ENCODE measurements at places on chromosomes 11 and 22.

DNA sequence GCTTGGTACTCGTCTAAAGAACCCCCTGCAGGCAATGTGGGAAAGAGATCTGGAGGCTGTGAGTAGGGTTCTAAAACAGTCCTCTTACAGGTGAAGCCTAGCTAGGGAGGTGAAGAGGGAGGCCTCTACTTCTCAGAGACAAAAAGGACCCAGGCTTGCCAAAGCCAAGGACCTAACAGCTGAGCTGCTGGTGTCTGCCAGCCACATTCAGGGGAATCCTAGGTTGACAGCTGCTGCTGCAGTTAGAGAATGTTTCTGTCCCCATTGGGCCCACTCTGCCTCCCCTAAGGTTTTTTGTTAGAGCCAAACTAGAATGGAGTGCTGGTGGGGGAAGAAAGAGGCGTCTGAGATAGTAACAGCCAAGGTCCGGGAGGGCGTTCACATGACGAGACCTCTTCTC, 26.6 kb upstream of the TLCD5 start:
- DNase-seq: no peak

- DNase-seq: no peak
Observed at GRCh38 chr11:76543006-76543703, 98.3 kb downstream of the EMSY start.

- DNase-seq: no peak
Observed at GRCh38 chr11:127017482-127017881, 16.9 kb upstream of the KIRREL3 start.

DNA sequence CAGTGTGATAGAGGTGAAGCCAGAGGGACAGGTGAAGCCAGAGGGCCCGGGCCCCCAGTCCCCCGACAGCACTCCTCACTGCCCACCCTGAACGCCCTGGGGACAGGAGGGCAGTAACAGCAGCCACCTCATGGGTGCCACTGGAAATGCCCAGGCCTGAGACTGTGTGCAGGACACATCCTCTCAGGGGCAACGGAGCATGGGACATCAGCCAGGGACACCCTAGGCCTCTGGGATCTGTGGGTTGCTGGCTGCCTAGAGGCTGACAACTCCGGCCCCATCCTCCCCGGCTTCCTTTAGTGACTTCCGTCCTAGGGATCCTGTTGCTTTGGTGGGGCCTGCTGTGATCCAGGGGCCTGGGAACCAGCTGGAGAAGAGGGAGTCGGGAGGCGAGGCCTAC, 17.4 kb upstream of the BAIAP2L2 start:
- DNase-seq: no peak

- DNase-seq: no peak
Observed at GRCh38 chr11:109845437-109845836, 247.8 kb upstream of the ZC3H12C start.

DNA sequence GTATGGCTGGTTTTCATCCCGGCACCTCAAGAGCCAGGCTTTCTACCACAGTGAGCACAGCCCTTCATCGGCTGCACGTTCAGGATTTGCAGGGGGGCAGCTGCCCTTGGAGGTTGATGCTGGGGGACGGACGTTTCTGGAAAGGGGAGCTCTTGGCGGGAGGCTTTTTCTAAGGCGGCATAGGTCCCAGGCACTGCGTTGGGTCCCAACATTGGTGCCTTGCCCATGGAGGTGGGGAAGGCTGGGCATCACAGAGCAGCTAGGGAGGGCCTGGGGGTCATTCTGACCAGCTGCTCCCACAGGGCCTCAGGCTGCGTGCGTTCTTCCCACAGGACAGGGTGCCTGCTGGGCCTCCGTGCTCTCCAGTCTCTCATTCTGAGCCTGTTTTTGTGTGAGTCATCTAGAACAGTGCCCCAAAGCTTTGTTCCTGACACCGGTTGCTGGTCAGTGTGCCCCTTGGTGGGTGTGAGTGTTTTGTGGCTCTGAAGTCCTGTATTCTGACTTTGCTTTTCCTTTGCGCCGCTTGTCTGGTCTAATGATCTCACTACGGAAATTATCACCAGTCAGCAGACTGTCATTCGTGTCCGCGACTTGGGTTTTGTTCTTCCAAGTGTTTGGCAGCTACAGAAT, 275.9 kb downstream of the TBC1D22A start:
- DNase-seq: no peak

DNA sequence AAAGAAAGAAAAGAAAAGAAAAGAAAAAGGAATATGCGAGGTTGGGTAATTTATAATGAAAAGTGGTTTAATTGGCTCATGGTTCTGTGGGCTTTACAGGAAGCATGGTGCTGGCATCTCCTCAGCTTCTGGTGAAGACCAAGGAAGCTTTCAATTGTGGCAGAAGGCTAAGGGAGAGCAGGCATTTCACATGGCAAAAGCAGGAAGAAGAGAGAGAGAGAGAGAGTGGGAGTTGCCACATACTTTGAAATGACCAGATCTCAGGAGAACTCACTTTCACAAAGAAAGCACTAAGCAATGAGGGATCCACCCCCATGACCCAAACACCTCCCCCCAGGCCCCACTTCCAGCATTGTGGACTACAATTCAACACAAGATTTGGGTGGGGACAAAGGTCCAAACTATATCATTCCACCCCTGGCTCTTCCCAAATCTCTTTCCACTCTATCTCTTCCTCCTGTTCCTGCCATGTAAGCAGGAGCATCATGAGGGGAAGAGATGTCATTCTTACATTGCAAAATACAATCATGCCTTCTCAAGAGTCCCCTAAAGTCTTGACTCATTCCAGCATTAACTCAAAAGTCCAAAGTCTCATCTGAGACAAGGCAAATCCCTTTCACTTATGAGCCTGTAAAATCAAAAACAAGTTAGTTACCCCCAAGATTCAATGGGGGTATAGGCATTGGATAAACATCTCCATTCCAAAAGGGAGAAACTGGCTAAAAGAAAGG, 38.9 kb downstream of the LINC01488 start:
- DNase-seq: no peak

GRCh38 chr11:19800714-19801519, 88.3 kb downstream of the NAV2 start:
- DNase-seq: no peak

DNA sequence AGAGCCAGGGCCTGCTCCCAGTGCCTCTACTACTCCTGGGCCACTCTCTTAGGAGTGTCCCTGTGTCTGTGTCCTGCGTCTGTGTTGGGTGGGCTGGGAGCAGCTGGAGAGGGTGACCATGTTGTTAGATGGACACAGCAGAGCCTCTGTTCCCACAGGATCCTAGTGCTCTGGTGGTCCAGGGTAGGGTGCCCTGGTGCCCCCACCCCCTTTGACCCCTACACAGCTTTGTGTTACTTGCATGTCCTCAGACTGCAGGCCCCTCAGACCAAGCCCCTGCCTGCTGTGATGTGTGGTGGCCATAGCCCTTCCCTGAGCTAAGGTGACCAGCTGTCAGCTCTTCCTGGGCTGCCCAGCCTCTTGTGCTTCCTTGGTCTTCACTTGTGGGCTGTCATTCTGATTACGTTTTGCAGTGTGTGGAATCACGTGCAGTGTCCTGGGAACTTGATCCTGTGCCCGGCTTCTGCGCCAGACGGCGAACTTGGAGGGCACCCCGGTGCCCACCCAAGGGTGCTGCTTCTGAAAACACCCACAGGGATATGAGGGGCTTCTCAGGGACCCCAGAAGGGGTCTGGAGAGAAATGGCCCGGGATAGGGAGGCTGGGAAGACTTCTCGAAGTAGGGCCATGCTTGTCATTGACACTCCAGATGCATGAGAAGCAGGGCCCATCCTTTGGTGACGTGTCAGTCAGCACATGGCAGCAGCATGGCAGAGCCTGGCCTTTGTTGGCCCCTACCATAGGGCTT, 1.5 kb downstream of the TANGO2 start:
- no peak for DNase-seq

GRCh38 chr11:15945726-15946125, 410.6 kb downstream of the SOX6 start:
- no peak for DNase-seq

GRCh38 chr11:134576721-134577171, 164.7 kb upstream of the B3GAT1 start:
- no peak for DNase-seq

DNA sequence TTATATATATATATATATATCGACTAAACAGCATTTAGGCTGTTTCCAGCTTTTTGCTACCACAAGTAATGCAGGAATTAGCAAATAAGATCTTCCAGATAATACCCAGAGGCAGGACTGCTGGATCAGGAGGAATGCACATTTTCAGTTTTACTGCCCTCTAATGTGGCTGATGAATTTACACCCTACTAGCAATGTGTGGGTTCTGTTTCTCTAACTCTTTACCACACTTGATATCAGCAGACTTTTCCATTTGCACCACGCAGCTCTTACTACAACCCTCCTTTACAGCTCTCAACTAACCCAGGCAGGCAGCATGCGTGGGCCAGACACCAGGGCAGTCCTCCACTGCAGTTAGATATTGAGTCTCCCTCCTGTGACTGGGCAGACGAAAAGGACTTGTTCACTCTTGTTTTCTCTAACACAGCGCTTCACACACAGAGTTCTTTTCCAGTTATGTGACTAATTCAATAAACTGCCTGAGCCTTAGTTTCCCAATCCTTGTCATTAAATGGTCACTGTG, 67.7 kb downstream of the IGLL5 start:
- DNase-seq: no peak

DNA sequence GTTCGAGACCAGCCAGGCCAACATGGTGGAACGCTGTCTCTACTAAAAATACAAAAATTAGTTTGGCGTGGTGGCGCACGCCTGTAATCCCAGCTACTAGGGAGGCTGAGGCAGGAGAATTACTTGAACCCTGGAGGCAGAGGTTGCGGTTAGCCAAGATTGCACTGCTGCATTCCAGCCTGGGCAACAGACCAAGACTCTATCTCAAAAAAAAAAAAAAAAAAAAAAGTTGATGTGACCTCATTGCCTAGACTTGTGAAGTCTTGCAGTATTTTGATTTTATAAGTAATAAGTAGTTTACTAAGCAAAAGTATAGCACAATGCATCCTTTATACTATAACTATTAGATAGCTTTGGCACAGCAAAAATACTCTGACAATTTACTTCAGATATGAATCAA, 9.9 kb upstream of the CUL5 start:
- DNase-seq: no peak

- no peak for DNase-seq
Observed at GRCh38 chr11:118522571-118523072, 4.7 kb upstream of the TTC36 start.

All from Ammon's horn (tissue), 1 donor.